ENCODE measurements at places on chromosomes 6 and 20.

DNA sequence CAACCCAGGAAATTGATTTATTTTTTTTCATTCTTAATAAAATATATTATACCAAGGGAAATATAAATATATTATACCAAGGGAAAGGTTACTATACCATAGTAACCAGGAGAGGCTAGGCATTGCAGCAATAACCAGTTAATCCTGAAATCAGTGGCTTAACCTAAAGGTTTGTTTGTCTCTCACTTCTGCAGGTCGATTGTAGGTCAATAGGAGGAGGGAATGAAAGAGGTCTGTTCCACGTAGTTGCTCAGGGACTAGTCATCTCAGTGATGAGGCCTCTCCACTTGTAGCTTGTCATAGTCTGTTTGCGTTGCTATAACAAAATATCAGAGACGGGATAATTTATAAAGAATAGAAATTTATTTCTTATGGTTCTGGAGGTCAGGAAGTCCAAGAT lies 168.0 kb downstream of the GJA1 start:
- no peak for DNase-seq

GRCh38 chr6:125195526-125195925 lies 42.0 kb downstream of the TPD52L1 start:
- no peak for DNase-seq

- DNase-seq: peak; percentile 75
Measured at GRCh38 chr20:45987108-45987780, 15.2 kb upstream of the ZNF335 start.

DNA sequence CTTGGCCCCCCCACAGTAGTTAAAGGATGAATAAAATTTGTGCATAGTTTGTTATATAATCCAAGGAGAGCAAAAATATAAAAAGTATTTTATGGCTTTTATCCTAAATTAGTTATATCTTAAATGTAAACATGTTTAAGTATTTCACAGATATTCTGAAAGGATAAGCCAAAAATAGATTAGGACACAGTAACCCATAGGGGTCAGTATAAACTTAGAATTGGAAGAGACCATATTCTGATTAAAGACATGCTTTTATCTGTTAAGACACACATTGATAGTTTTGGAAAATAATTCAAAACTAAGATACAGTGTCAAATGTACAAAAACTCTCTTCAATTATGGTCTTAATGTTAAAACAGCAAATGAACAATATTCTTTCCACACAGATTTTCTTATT lies 4.5 kb upstream of the SERINC1 start:
- peak; percentile 29 for DNase-seq

GRCh38 chr20:63686492-63687321 lies 9.7 kb upstream of the TNFRSF6B start:
- DNase-seq: peak; percentile 37

- peak; percentile 95 for DNase-seq
Measured at GRCh38 chr6:25173951-25174474, 105.2 kb upstream of the CARMIL1 start.

GRCh38 chr20:7463290-7463689 lies 477.0 kb downstream of the HAO1 start:
- DNase-seq: no peak

- DNase-seq: no peak
Measured at GRCh38 chr6:128672023-128672422, 151.6 kb upstream of the PTPRK start.

DNA sequence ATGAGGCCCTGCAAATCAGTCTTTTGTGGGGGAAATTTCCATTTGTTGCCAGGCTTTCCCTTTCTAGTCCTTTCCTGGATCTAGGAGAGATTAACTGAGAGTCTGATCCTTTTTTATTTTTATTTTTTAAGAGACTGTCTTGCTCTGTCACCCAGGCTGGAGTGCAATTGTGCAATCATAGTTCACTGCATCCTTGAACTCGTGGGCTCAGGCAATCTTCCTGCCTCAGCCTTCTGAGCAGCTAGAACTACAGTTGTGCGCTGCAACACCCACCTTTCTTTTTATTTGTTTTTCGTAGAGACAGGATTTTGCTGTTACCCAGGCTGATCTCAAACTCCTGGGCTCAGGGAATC lies 22.9 kb downstream of the OR2B2 start:
- no peak for DNase-seq

All from COLO829 (cell line).